GM18507 (cell line): ENCODE measurements at places on chromosomes 1 and 21.
A peak's percentile ranks its signal among the peaks of the same experiment; 100 is the strongest.

GRCh38 chr1:20302108-20302471 lies 11.4 kb downstream of the VWA5B1 start:
- DNase-seq, result no peak

GRCh38 chr1:234310460-234310817 lies 62.8 kb upstream of the COA6 start:
- DNase-seq, result no peak

GRCh38 chr21:43873673-43874072 lies 8.7 kb downstream of the AGPAT3 start:
- no peak for DNase-seq

- DNase-seq, result no peak
These were observed 2.1 kb downstream of the SIPA1L2 start for GRCh38 chr1:232627645-232628334.

DNA sequence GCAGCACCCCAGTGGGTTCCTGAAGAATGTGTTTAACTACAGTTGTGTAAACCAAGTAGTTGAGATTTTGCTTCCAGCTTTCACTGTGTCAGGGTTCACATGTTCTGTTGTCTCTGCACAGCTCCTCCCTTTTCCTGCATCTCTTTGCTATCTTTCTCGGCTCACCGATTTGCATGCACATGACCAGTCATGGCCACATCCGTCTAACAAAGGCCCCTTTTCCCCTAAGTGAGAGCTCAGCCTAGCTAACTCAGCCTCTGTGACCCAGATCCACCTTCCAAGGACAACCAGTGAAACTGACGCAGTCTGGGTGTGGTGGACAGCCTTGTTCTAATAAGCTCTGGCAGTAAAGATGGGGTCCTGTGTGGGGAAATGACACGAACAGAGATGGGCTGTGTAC lies 101.1 kb downstream of the ZP4 start:
- DNase-seq, result no peak

GRCh38 chr1:28412731-28413130 lies 43.2 kb downstream of the PHACTR4 start:
- no peak for DNase-seq

DNA sequence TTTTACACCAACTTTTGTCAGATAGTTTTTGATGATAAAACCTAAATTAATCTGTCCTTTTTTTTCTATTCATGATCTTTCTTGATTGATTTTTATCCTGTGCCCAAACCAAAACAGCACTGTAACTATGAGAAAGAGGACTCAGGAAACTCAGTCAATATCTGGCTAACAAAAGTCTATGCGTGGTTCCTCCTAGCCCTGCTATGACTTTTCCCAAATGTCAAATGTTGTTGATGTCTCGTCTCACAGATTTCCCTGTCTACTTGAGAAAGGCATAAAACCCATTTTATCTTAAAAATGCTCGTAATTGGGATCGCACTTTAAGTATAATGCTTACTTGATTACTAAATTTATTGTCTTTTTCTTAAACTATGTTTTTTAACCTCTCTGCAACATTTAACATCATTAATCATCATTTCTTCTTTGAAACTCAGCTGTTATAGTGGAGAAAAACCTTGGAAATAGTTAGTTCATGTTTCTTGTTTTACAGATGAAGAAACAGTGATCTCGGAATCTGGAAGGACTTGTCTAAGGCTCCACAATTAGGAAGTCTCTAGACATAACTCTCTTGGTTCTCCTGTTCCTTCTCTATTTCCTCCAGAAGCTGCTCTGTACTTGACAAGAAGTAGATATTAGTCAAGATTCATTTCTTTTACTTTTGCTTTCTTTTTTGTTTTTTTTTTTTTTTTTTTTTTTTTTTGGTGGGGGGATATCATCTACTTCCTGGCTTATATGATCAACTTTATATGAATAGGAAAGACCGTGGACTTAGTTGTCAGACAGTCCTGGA lies 26.2 kb upstream of the PTPRC start:
- no peak for DNase-seq

GRCh38 chr1:63888984-63889383 lies 115.2 kb downstream of the ROR1 start:
- no peak for DNase-seq

- DNase-seq, result no peak
These were observed 5.8 kb downstream of the ATP5PB start for GRCh38 chr1:111454859-111455641.

GRCh38 chr1:180094705-180095295 lies 59.9 kb upstream of the QSOX1 start:
- no peak for DNase-seq

GRCh38 chr1:3004285-3005205 lies 16.7 kb upstream of the ACTRT2 start:
- DNase-seq, result no peak

DNA sequence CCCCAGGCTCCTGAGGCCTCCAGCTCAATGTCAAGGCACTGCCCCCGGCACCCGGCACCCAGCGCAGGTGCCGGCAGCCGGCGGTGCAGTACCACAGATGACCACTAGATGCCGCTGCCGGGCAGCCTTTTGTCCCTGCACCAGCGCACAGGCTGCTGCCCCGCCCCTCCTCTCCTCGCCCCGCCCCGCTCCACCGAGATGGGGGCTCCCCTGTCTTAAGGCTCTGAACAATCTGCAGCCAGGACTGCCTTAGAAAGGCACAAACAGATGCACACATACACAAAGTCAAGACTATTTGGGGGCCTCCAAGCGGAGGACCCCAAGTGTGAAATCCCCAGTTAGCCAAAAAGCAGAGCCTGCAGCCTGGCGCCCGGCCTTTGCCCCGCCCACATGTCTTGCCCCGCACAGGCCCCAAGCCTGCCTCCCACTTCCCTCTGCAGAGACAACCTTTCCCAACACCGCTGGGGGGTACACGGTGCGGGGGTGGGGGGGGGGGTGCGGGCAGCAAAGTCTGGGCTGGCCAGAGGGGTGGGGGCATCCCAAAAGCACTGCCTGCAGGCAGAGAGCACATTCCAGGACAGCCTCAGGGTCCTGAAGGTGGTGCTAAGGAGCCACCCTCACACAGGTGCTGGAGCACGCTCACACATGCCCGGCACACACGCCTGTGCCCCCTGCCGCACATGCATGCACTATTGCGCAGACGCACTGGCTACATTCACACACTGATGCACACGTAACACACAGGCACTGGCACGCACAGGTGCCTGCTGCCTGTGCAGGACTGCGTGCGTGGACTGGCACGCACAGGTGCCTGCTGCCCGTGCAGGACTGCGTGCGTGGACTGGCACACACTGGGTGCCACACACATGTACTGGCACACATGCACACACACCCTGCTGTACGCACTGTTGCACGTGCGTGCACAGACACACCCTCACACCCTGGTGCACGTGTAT lies 37.1 kb downstream of the ARHGEF16 start:
- DNase-seq, result peak; percentile 83

- DNase-seq, result no peak
These were observed 82.6 kb downstream of the EVA1C start for GRCh38 chr21:32494934-32495709.

DNA sequence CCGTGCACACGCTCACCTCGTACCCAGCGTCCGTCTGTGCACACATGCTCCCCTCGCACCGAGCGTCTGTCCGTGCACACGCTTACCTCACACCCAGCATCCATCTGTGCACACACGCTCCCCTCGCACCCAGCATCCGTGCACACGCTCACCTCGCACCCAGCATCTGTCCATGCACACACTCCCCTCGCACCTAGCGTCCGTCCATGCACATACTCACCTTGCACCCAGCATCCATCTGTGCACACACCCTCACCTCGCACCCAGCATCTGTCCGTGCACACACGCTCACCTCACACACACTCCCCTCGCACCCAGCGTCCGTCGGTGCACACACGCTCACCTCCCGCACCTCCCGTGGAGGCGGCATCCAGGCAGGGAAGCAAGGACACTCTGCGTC lies 24.4 kb upstream of the COL18A1 start:
- no peak for DNase-seq

- no peak for DNase-seq
These were observed 73.4 kb downstream of the SCCPDH start for GRCh38 chr1:246797597-246797996.

DNA sequence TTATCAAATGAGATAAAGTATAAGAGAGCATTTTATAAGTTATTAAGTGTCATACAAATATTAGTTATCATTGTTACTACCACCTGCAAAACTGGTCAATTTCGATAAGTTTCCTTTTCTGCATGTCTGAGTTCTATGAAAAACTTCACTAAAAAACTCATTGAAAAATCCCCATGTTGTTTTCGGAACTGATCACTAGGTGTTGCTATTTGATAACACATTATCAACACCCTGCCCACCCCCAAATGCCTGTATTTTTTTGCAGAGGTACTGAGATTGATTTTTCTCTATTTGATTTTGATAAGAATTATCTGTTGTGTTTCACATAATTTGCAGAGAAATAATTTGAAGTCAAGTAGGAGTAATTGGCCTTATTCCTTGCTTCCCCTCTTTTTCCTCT lies 22.1 kb upstream of the DISP1 start:
- no peak for DNase-seq

DNA sequence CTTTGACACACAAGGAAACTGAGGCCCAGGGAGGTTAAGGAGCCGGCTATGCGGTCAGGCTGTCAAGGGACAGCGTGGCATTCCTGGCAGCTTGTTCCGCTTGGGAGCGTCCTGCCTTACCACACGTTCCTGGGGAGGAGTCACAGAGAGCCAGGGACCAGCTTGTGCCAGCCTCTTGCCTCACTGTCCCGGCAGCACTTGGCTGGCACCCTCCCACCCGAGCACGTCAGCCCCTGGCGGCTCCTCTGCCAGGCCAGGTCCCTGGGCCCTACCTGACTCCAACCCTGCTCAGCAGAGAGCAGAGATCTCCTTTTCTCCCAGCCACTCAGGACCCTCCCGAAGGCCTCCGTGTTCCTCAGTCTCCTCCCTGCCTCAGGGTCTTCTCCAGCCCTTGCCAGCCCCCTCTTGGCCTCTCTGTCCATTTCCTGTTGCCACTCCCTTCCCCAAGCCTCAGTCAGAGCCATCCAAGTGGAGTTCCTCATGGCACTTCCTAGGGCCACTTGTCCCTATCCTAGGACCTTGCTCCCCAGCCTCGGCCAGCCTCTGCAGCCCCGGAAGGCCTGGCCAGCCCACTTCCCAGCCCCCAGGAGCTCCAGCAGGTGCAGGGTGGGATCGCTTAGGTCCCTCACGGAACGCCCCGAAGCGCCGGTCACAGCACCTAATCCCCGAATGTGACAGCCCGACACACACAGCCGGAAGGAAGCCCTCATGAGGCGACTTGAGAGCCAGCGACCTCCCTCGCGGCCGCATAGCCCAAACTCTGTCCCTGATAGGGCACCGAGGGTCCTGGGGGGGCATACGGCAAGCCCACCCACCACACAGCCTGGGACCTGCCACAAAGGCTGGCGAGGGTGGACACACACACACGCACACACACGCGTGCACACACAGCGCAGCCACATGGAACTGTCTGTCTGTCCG lies 130.3 kb downstream of the CASZ1 start:
- DNase-seq, result no peak

- DNase-seq, result no peak
These were observed 27.9 kb upstream of the RLF start for GRCh38 chr1:40133312-40133665.

- no peak for DNase-seq
These were observed 121.1 kb upstream of the DEPDC1 start for GRCh38 chr1:68617942-68618341.

GRCh38 chr21:20013851-20014250 lies 984.4 kb upstream of the NCAM2 start:
- no peak for DNase-seq

GRCh38 chr21:42475036-42475435 lies 21.0 kb downstream of the RSPH1 start:
- DNase-seq, result no peak

GRCh38 chr1:162680419-162681121 lies 48.3 kb downstream of the DDR2 start:
- DNase-seq, result no peak

DNA sequence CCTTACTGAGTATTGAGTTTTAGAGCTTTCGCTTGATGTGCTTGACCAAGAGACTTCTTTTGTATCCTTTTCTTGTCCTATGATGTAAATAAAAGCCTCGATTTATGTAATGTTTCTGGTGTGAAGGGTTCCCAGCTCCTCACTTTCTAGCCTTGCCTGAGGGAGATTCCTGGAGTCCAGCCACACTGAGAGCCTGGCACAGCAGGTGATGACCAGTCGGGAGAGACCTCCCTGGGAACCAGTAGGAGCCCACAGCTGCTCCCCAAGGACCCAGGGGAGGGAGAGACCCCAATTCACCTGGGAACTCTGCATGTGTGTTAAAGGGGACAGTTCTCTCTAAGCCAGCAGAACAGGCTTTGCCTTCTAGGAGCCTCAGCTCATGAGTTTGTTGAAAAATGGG lies 8.9 kb downstream of the C1orf115 start:
- DNase-seq, result no peak

DNA sequence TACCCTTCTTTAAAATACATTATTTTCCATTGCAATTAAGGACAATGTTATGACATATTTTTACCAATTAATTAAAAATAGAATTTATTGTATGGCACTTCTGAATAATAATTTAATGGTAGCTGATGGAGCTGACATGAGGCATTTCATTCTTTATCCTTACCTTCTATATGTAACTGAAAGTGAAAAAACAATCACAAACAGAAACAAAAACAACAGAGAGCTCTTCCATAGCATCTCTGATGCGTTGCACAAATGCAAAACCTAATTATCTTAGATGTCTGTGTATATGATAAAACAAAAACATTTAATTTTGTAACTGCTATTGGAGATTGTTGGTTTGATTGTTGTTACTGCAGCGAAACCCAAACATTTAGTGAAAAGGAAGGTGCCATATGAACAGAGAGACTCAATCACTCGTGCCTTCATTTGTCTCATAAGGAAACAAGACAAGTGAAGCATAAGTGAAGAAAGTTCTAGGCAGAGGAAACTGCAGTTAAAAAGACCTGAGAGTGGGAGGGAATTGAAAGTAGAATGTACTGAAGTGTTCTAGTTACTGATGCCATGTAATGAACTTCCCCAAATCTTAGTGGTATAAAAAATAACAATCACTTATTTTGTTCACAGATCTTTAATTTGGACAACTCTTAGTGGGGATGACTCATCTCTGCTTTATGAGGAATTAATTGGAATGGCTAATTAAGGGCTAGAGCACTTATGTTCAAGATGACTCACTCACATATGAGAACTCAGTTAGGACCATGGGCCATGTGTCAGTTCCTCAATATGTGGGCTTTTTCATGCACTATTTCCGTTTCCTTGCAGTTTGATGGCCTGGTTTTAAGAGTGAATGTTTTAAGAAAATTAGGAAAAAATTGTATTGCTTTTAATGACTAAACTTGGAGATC lies 245.0 kb upstream of the OLFM3 start:
- DNase-seq, result peak; percentile 2
